Activated naive CD4-positive, alpha-beta T cell (primary cell): ENCODE measurements at places on chromosomes 12 and 14.

DNA sequence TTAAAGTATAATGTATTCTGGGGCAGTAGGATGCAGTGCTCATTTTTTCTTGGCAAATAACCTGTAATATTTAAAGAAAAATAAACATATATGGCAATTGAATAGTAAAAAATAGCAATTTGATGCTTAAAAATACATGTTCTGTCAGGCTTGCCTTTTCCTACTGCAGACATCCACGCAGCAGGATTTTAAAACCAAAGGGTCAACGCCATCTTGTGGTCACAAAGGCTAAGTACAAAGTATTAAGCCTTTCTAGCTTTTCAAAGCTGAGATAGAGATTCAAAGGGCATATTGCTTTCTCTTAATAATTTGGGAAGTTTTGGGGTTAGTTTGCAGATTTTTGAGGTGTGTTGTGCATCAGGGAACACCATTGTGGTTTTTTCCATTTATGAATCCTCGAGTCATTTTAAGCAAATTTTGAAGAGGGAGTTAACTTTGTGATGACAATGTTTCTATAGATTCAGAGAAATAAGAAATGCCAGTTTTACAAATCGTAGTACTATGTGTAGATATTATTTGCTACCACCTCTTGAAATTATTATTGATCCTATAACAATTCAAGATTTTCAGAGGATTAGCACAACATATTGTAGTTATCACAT lies 4.7 kb upstream of the CCER1 start:
- no peak for DNase-seq

- no peak for DNase-seq
Observed at GRCh38 chr12:32240162-32240561, 133.5 kb downstream of the BICD1 start.

GRCh38 chr12:47781479-47782371 lies 8.7 kb downstream of the SLC48A1 start:
- no peak for DNase-seq

GRCh38 chr12:13724136-13724535 lies 257.3 kb downstream of the GRIN2B start:
- DNase-seq, result no peak

GRCh38 chr12:90745211-90745610 lies 209.8 kb downstream of the CCER1 start:
- no peak for DNase-seq

- no peak for DNase-seq
Observed at GRCh38 chr12:125271892-125272291, 206.7 kb downstream of the AACS start.
